ENCODE measurements at places on chromosomes 7 and 10. TPM values are rescaled to one million over a fixed set of nuclear protein-coding genes. Genes with fewer than 3 reads are reported as not detected.

PDZD8 gene
- polyA plus RNA-seq = 17.1 TPM

ACTL6B gene
- polyA plus RNA-seq = 389 TPM

GPR85 gene
- polyA plus RNA-seq = 89.4 TPM

CTAGE8 gene
- not detected for polyA plus RNA-seq

NME8 gene
- not detected for polyA plus RNA-seq

ZNF365 gene
- polyA plus RNA-seq = 3.1 TPM

CCSER2 gene
- 38.3 TPM for polyA plus RNA-seq

SPDYE1 gene
- not detected for polyA plus RNA-seq

TCAF2 gene
- 0.28 TPM for polyA plus RNA-seq

TAS2R4 gene
- 2.3 TPM for polyA plus RNA-seq

SFMBT2 gene
- 1.3 TPM for polyA plus RNA-seq

HMX2 gene
- polyA plus RNA-seq = not detected

GRB10 gene
- polyA plus RNA-seq = 62.7 TPM

ADAM12 gene
- polyA plus RNA-seq = 0.09 TPM

BTBD16 gene
- polyA plus RNA-seq = not detected

UPK3BL2 gene
- 9.0 TPM for polyA plus RNA-seq

CD36 gene
- 0.31 TPM for polyA plus RNA-seq

HOXA4 gene
- not detected for polyA plus RNA-seq

ANKRD16 gene
- polyA plus RNA-seq = 14.2 TPM

ASB10 gene
- polyA plus RNA-seq = not detected

RSPH10B gene
- polyA plus RNA-seq = 1.6 TPM

PLA2G12B gene
- polyA plus RNA-seq = not detected

PAXIP1 gene
- 14.4 TPM for polyA plus RNA-seq

DENND10 gene
- 81.6 TPM for polyA plus RNA-seq

GSTO1 gene
- 3.5 TPM for polyA plus RNA-seq

MACC1 gene
- 0.22 TPM for polyA plus RNA-seq

VAX1 gene
- 0.70 TPM for polyA plus RNA-seq

MOGAT3 gene
- not detected for polyA plus RNA-seq

TLL2 gene
- polyA plus RNA-seq = 0.11 TPM

ITIH2 gene
- not detected for polyA plus RNA-seq

CALML3 gene
- not detected for polyA plus RNA-seq

ARMC3 gene
- polyA plus RNA-seq = not detected

ACHE gene
- polyA plus RNA-seq = 12.2 TPM

ITGA8 gene
- 0.11 TPM for polyA plus RNA-seq

Measured in neural cell (in vitro differentiated cells).